ENCODE measurements at places on chromosomes 4 and X.

GRCh38 chrX:85993539-85994197 lies 53.7 kb downstream of the CHM start:
- DNase-seq = peak; percentile 57

GRCh38 chr4:5959211-5959982 lies 58.8 kb downstream of the C4orf50 start:
- no peak for DNase-seq

GRCh38 chr4:94698187-94698586 lies 59.6 kb upstream of the BMPR1B start:
- DNase-seq = no peak

GRCh38 chr4:69518102-69518501 lies 22.4 kb upstream of the UGT2B4 start:
- no peak for DNase-seq

- peak; percentile 69 for DNase-seq
These were observed 1658.0 kb downstream of the STIM2 start for GRCh38 chr4:28518561-28519165.

- no peak for DNase-seq
These were observed 6.6 kb downstream of the PRIMPOL start for GRCh38 chr4:184655889-184656869.

- DNase-seq = no peak
These were observed 111.8 kb downstream of the EFNB1 start for GRCh38 chrX:68940601-68941000.

DNA sequence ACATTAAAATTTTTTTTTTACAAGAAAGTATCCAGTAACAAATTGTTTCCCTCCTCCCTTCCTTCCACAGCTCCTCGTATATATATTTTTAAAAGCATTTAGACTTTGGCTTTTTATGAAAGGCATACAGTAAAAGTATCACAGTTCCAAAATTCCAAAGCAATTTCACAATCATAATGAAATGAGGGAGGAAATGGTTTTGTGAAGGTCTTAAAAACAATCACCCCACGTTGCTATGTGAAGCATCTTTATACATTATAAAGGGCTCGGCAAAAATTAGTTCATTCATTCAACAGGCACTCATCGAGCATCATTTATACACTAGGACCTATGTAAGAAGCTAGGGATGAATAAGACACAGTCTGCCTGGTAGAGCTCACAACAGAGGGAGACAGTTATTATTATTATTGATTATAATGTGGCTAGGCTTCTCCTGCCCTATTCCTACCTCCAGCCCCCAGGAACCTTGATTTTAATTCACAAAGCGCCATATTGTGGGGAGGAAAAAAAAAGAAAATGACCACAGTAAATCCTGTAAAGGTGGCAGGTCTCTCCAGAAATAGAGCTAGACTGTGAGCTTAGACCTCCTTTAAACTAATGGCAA lies 239.9 kb downstream of the MAML3 start:
- DNase-seq = no peak

GRCh38 chrX:135114392-135114791 lies 5.9 kb downstream of the ETDB start:
- no peak for DNase-seq

DNA sequence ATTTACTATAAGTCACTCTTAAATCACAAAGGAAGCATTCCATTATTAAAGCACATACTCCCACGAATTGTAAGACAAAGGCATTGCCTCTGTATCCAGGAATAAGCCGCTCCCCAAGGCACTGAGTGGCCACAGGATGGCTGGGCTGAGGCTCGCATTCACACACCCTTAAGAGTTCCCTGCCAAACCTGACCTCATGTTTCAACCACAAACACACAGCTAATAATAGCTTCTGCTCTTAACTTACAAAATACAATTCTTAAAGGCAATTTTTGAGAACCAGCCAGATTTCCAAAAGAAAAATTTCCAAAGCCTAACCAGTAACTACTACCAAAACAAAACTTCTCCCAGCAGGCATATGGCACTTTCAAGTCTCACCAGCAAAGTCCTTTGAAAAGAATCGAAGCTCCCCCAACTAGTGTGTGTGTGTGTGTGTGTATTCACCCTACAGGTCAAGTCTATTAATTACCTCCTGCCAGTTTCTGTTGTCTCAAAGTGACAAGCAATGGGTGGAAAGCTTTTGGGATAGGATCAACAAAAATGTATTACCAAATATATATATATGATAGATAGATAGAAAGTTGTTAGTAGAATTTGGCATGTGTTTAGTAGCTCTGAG lies 36.0 kb downstream of the ARHGAP6 start:
- DNase-seq = peak; percentile 14

GRCh38 chr4:99648321-99648720 lies 9.3 kb downstream of the C4orf54 start:
- no peak for DNase-seq

- DNase-seq = peak; percentile 92
These were observed 537.3 kb upstream of the FTHL17 start for GRCh38 chrX:31609130-31609529.

DNA sequence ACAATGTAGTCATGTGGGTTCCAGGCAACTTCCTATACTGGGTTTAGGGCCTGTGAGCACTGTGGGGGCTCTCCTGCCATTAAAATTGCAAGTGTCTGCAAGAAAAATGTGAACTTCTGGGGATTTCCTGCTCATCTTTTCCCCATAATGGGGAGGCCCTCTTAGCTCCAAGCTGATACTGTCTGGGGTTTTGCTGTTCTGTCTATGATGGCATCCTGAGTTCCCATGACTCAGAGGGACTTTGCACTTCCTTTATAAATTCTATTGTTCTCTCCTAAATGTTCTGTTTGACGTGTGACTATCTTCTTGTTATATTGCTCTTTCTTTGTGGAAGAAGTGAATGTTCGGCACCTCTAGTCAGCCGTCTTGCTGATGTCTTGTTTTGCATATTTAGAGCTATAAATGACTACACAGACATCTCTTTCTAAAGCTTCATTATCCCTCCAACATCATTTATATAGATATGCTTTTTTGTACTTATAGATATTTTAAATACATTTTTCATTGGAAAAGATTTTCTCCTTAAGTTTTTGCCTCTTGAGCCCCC lies 465.8 kb downstream of the NAF1 start:
- peak; percentile 8 for DNase-seq

GRCh38 chr4:94472056-94472826 lies 20.5 kb downstream of the PDLIM5 start:
- peak; percentile 77 for DNase-seq

GRCh38 chrX:79270401-79270800 lies 96.7 kb downstream of the ITM2A start:
- no peak for DNase-seq

GRCh38 chrX:136159611-136160025 lies 12.3 kb downstream of the FHL1 start:
- DNase-seq = no peak

- DNase-seq = peak; percentile 78
These were observed 256.9 kb downstream of the ADAMTS3 start for GRCh38 chr4:72312032-72312650.

- no peak for DNase-seq
These were observed 24.2 kb downstream of the CXorf58 start for GRCh38 chrX:23932046-23932445.

DNA sequence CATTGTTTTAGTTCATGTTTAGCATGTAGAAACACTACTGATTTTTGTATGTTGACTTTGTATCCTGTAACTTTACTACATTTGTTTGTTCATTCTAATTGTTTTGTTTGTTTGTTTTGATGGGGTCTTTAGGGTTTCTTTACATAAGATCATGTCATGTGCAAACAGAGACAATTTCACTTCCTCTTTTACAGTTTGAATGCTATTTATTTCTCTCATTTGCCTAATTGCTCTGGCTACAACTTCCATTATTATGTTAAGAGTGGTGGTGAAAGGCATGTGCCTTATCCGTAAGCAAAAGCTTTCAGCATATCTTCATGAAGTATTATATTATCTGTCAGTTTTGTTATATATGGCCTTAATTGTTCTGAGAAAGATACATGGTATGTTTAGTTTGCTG lies 571.1 kb downstream of the PCDH7 start:
- DNase-seq = no peak

GRCh38 chr4:158322109-158322508 lies 111.8 kb downstream of the TMEM144 start:
- no peak for DNase-seq

- peak; percentile 27 for DNase-seq
These were observed 51.1 kb downstream of the SCML1 start for GRCh38 chrX:17788439-17788838.

DNA sequence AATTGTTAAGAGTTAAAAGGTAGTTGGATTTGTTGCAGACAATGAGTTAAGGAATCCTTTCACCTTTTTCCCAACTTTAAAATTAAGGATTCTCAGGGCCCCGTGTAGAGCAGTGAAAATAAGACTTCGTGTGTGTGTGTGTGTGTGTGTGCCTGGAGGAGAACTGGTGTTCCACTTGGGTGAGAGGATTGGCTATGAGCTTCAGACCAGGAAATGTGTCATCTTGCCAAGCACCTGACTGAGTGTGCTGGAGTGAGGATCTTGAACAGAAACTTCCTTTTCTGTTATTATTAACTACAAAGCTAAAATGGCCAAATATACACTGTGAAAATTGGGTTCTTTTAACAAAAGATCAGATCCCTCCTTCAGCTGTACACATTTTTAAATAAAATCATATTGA lies 113.1 kb upstream of the VCX2 start:
- DNase-seq = peak; percentile 40

DNA sequence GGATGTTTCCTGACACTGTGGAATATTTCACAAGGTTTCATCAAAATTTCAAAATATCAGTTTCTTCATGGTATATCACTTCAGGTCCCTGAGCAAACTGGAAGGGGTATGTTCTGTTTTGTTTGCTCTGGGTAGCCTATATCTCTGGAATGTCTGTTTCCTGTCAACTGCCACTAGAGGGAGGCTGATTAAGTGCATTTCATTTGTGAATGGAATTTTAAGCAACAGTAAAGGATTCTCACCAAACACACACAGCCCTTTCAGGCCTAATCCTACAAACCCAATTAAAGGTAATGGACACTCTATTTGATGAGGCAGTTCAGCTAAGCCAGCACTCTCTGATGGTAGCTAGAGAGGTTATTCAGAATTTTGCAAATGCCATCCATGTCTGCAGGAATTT lies 307.1 kb downstream of the TEX13A start:
- DNase-seq = no peak

DNA sequence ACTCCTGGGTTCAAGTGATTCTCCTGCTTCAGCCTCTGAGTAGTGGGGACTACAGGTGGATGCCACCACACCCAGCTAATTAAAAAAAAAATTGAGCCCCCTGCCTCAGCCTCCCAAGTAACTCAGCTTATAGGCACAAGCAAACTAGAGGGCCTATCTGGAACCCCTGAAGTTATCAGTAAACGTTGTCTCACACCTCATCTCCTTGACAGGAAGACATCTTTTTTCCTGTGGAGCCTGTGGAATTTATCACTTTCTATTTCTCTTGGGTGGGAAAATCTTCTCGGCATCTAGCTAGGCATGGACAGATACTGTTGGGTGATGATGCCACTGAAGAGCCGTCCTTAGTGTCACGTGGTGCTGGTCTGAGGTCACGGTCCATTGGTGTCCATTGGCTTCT lies 171.3 kb downstream of the SOWAHB start:
- DNase-seq = no peak

DNA sequence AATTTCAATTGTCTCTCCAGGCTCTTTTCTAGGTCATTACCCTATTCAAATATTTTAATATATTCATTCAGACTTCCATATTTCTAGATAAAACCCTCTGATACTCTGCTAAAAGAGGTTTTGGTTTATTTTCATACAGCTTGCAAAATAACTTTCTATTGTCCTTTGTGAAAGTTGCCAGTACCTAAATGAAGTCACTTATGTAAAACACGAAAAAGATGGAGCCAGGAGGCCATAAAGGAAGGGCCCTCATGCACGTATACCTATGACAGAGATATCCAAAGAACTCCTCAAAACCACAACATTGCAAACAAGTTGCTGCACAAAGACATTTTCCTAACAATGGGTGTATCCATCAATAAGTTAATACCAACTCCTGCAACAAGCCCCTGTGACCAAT lies 25.7 kb upstream of the ELOVL6 start:
- DNase-seq = no peak

- peak; percentile 71 for DNase-seq
These were observed 84.0 kb downstream of the RTL9 start for GRCh38 chrX:110442635-110443034.

- DNase-seq = no peak
These were observed 27.3 kb upstream of the CRLF2 start for GRCh38 chrX:1239681-1240142.

GRCh38 chr4:177434667-177435066 lies 7.6 kb downstream of the AGA start:
- DNase-seq = no peak

DNA sequence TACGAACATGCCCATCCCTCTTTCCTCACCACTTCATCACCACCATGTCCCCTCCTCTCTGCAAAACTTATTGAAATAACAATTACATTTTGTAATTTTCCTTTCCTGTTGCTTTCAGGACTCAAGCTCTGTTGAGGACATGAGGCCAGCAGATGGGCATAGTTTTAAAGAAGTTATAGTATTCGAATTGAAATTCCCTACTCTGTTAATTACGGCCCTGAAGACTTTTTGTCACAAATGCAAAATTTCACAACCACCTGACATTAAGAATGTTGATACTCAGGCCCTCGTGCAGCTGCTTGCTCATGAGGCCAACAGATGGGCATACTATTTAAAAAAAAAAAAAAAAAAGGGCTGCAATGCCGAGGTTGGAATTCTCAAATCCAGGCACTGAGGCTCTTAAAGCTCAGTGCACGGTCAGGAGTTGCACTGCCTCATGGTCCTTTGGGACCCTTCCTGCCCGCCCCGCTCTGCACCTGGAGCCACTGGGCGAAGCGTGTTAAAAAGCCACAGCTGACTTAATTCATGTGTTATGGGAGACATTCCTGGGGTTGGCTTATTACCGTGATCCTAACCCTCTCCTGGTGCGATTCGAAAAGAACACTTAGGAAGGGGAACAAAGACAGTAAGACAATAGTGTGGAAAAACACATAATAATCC lies 34.2 kb upstream of the FAT1 start:
- DNase-seq = no peak

GRCh38 chr4:5710065-5710960 lies 688 bp upstream of the EVC start:
- DNase-seq = peak; percentile 69

GRCh38 chr4:154658680-154659405 lies 46.4 kb upstream of the FGG start:
- DNase-seq = no peak

- DNase-seq = no peak
These were observed 318.4 kb downstream of the PPP3CA start for GRCh38 chr4:101028886-101029285.

DNA sequence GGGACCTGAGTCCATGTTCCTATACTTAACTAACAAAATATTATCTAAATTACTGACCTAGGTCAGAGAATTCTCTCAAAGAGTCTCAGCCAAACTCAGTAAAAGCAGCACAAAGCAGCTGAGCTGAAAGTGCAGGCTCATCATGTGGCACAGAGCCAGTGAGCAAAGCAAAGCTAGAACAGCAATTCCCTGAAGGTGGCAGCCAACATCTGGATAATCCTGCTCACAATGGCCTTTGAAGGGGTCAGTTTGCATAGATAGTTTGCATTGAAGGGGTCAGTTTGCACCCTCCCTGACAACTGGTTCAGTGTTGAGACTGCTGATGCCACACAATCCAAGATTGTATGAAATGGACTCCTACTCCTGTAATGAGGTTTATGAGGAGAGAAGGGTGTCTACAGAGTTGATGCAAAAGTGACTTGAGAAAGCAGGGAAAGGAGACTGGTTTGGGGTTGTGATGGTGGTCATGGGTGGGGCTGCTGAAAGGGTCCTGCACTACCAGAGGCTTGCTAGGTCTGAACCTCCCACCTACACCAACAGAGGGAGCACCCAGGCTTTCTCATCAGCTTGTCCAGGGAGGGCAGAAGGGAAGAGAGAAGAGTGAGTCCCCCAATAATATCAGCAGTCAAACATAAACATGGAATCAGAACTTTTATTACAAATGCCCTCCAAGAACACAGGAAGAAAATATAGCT lies 39.7 kb downstream of the TRIM61 start:
- no peak for DNase-seq

All from ELR (cell line).